Mammary microvascular endothelial cell (primary cell): ENCODE measurements at places on chromosomes 12 and 14. TPM values are rescaled to one million over a fixed set of nuclear protein-coding genes. Genes with fewer than 3 reads are reported as not detected.

TMTC2 gene
- 6.2 and 6.9 TPM in 2 replicates for total RNA-seq

P2RX7 gene
- total RNA-seq = 3.6 and 6.9 TPM in 2 replicates

C1QL4 gene
- total RNA-seq = not detected in 2 replicates

LRRIQ1 gene
- total RNA-seq = 0.05 and 0.47 TPM in 2 replicates

TRHDE gene
- not detected in 2 replicates for total RNA-seq

EID3 gene
- total RNA-seq = 4.2 and 5.4 TPM in 2 replicates

ZFHX2 gene
- under 0.01 and 0.69 TPM in 2 replicates for total RNA-seq

IFNG-AS1 gene
- not detected in 2 replicates for total RNA-seq

POTEM gene
- not detected in 2 replicates for total RNA-seq

KRT1 gene
- not detected in 2 replicates for total RNA-seq

VTI1B gene
- 40.8 and 45.3 TPM in 2 replicates for total RNA-seq

GDF3 gene
- 0.67 and 0.74 TPM in 2 replicates for total RNA-seq

CLBA1 gene
- 2.9 and 3.0 TPM in 2 replicates for total RNA-seq

DPF3 gene
- total RNA-seq = 7.6 and 8.0 TPM in 2 replicates

PPFIA2 gene
- not detected in 2 replicates for total RNA-seq

PPM1H gene
- total RNA-seq = 1.5 and 3.1 TPM in 2 replicates

RAB21 gene
- 26.3 and 30.5 TPM in 2 replicates for total RNA-seq

CACNA1C gene
- total RNA-seq = 0.05 and 0.20 TPM in 2 replicates

HOXC6 gene
- not detected in 2 replicates for total RNA-seq

SPIC gene
- total RNA-seq = not detected in 2 replicates

CLEC2B gene
- 64.1 and 69.2 TPM in 2 replicates for total RNA-seq

ARHGAP9 gene
- total RNA-seq = not detected in 2 replicates

MARK3 gene
- 46.6 and 51.9 TPM in 2 replicates for total RNA-seq

TAS2R7 gene
- total RNA-seq = not detected in 2 replicates

RPL10L gene
- not detected in 2 replicates for total RNA-seq

GSC gene
- not detected in 2 replicates for total RNA-seq

STON2 gene
- 1.9 and 2.2 TPM in 2 replicates for total RNA-seq

TEX52 gene
- total RNA-seq = not detected in 2 replicates

AKAP6 gene
- total RNA-seq = 0.10 and 0.13 TPM in 2 replicates

CLEC1B gene
- not detected in 2 replicates for total RNA-seq

KRT6B gene
- total RNA-seq = not detected in 2 replicates

KCNMB4 gene
- total RNA-seq = under 0.01 and 0.05 TPM in 2 replicates

DBX2 gene
- total RNA-seq = not detected in 2 replicates

VRTN gene
- total RNA-seq = not detected in 2 replicates

IGF1 gene
- total RNA-seq = 0.69 and 2.9 TPM in 2 replicates

GPX2 gene
- total RNA-seq = not detected in 2 replicates

MMP19 gene
- 2.3 and 3.5 TPM in 2 replicates for total RNA-seq

MFAP5 gene
- not detected in 2 replicates for total RNA-seq

DLK1 gene
- not detected in 2 replicates for total RNA-seq

NRIP2 gene
- not detected in 2 replicates for total RNA-seq

C14orf39 gene
- not detected in 2 replicates for total RNA-seq

GLIPR1L2 gene
- 0.05 and 0.07 TPM in 2 replicates for total RNA-seq

ABCB9 gene
- 8.3 and 13.0 TPM in 2 replicates for total RNA-seq

ZNF891 gene
- total RNA-seq = 0.13 and 0.30 TPM in 2 replicates

KRT71 gene
- under 0.01 TPM in 1 of 2 replicates, not detected in the other for total RNA-seq

KRT77 gene
- total RNA-seq = not detected in 2 replicates

CD163 gene
- total RNA-seq = not detected in 2 replicates

SMOC1 gene
- total RNA-seq = 0.27 and 0.64 TPM in 2 replicates

KRT83 gene
- total RNA-seq = not detected in 2 replicates

CDK2 gene
- 44.6 and 46.3 TPM in 2 replicates for total RNA-seq

LRRK2 gene
- total RNA-seq = 0.33 and 0.94 TPM in 2 replicates
